ENCODE measurements at places on chromosomes 6 and 20.

DNA sequence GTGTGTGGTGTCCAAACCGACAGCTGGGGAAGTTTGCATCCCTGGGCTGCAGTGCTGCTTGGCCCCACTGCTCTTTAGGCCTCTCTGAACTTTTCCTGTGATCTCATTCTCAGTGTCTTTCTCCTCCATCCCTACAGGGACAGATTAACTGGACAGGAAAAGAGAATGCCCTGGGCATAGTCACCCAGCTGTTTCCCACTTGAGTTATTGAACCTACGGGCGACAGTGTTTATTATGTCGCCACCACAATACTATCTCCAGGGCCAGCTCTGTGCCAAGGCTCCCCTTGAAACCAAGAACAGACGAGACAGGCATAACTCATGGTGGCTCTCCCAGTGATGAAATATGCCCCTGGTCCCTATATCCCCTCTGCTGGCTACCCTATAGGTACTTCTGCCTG, 147.8 kb upstream of the EPHA7 start:
- no peak for DNase-seq

GRCh38 chr20:46040902-46041535, 12.0 kb downstream of the SLC12A5 start:
- no peak for DNase-seq

DNA sequence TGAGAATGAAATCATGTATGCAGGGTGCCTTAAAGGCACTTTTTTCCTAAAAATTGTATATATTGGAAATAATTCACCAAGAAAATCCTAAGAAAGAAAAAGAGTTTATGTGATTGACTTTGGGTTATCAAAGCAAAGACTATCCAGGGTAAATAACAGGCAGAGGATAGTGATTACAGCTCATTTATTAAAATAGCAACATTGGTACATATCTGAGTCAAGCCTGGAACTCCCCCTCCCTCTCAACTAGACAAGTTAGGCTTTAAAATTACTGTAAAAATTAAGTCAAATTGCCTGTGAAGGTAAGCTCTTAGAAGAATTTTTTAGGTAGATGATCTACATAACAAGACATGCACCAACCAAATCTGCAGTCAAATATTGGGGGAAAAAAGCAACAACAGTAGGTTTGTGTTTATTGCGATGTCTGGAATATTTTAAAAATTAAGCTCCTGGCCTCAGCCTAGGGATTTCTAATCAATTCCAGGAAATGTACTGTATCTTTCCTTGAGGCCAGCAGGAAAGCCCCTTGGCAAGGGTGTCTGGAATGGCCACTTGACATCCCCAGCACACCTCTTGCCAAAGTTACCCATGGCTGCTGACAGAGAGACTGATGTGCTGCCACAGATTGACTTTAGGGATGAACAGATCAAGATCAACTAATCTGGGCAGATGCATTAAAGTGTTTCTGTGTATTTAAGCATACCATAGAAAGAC, 31.2 kb upstream of the HBS1L start:
- DNase-seq, result no peak

- peak; percentile 56 for DNase-seq
These were observed 1.4 kb downstream of the SMAP1 start for GRCh38 chr6:70669133-70669532.

- no peak for DNase-seq
These were observed 24.1 kb downstream of the LCA5 start for GRCh38 chr6:79513111-79513510.

DNA sequence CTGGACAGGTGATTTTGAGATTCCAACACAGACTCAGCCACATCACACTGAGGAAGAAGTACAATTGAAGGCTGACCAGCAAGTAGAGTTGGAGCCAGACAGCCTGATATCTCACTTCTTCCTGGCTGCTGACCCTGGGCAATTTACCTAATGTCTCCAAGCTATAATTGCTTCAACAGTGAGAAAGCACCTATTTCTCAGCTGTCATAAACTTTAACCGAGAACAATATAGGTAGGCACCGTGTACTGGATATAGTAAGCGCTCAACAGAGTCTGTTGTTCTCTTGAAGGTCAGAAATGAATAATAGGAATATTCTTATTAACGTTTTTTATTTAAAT, 28.3 kb downstream of the STX7 start:
- DNase-seq, result no peak

DNA sequence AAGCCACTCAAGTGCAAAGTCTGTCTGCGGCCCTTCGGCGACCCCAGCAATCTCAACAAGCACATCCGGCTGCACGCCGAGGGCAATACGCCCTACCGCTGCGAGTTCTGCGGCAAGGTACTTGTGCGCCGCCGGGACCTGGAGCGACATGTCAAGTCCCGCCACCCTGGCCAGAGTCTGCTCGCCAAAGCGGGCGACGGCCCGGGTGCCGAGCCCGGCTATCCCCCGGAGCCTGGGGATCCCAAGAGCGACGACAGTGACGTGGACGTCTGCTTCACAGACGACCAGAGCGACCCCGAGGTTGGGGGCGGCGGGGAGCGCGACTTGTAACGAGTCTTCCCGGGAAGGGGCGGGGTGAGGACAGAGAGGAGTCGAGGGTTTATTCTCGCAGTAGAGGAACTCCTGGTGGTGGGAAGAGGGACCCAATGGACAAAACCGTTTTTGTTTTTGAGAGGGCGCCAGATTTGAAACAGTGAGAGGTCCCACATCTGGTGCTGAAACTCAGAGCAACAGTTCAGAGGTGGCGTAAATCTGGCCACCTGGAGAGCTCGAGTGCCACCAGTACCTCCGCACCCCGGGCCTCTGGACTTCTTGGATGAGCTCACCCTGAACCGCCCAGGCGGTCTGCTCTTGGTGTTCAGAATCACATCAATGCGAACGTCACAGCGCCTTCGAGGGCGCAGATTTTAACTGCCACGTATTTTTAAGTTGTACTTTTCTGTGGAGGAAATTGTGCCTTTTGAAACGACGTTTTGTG, 8.0 kb downstream of the PRDM13 start:
- DNase-seq, result no peak

DNA sequence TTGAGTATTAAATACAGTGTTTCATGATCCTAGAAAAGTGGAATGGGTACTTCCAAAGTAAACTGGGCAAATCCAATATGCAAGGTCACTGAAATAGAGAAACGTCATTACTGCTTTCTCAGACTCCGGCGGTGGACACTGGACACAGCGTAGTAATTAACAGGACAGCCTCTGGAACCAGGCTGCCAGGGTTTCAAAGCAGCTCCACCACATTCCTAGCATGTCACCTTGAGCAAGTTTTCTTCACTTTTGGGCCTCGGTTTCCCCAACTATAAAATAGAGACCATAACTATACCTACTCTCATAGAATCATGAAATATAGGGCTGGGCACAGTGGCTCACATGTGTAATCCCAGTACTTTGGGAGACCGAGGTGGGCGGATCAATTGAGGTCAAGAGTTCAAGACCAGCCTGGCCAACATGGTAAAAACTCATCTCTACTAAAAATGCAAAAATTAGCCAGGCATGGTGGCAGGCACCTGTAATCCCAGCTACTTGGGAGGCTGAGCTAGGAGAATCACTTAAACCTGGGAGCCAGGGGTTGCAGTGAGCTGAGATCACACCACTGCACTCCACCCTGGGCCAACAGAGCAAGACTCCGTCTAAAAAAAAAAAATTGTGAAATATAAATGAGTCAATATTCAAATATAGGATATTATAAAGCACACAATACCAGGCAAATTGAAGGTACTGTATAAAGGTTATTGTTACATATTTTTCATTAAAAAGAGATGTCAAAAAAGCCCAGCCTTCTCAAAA, 24.9 kb downstream of the ARHGAP18 start:
- no peak for DNase-seq

Data from RCC 7860 (cell line).